ENCODE measurements at places on chromosomes 11 and 22.

- no peak for DNase-seq
Observed at GRCh38 chr11:46367244-46367915, 14.1 kb upstream of the MDK start.

- no peak for DNase-seq
Observed at GRCh38 chr22:28899199-28899853, 16.0 kb downstream of the ZNRF3 start.

GRCh38 chr11:62726915-62727164 is 417 bp downstream of the HNRNPUL2 start:
- DNase-seq = no peak

- DNase-seq = no peak
Observed at GRCh38 chr11:119107538-119108145, 498 bp downstream of the C2CD2L start.

GRCh38 chr22:29352778-29353177 is 35.6 kb downstream of the AP1B1 start:
- DNase-seq = no peak

DNA sequence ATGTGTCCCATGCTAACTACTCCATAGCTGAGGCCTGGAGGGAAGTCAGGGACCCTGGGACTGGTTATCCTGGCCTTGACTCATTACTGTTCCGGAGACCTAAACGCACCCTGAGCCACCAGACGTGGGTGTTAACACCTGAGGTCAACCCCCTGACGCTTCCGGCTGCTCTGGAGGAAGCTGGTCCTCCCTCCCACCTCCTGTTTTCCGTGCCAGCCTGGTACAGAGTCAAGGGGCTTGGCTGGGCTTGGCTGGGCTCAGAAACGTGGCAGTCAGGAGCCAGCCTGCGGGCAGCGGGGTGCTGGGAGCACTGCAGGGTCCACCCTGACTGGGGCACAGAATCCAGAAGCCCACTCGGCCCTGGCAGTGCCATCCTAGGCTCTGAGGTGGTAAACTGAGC is 2.6 kb downstream of the TMPRSS4 start:
- no peak for DNase-seq

DNA sequence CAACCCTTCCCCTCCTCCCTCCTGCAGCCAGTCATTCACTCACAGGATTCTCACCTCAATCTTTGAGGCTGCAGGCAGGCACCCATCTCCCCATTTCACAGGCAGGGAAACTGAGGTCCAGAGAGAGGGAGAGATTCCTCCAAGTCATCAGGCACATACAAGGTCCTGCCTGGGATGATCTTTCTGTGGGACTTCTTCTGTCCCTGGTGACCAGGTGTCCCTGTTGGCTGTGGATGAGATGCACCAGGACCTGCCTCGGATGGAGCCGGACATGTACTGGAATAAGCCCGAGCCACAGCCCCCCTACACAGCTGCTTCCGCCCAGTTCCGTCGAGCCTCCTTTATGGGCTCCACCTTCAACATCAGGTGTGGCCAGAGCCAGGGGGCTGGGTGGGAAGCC is 7.8 kb downstream of the FTH1 start:
- no peak for DNase-seq

DNA sequence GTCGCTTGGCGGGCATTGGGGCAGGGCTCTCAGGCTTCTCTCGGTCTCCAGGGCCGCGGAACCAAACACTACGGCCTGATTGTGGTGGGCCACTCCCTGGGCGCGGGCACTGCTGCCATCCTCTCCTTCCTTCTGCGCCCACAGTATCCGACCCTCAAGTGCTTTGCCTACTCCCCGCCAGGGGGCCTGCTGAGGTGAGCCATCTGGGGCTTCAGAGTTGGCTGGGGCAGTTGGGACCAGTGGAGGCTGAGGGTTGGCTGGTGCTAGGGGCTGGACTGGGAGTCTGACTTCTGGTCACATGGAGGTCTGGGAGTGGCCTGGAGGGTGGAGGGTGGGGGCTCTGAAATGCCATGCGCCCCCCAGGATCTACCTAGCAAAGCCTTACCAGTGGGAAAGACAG is 15.3 kb upstream of the MYRF start:
- DNase-seq = no peak

DNA sequence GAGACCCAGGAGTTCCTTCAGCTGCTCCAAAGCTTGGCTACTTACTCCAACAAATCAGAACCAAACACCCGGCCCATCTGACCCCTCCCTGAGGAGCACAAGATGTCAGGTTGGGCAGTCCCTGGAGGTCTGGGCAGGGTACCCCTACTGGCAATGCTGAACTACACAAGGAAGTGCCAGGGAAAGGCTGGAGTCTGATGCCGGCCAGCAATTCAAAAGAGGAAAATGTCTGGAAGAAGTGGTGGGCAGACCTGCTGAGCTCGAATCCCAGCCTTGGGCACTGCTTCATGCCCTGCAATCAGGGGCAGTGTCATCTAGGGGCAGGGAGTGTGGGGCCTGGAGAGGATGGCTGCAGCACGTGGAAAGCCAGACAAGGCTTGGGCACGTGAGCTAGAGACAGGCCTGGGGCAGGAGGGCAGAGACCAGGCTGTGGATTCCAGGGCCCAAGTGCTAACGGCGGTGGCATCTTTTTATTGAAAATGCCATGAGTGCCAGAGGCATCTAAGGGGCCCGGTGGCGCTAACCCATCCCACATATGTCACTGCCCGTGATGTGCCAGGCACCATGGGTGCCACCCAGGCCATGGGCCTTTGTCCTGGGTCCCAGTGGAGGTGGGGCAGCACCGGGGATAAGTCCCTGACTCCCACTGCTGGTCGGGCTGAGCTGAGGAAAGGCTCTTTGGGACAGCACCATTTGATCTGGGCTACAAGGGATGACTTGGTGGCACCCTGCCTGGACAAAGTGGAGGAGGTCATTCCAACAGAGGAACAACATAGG is 97.9 kb upstream of the PITPNB start:
- no peak for DNase-seq

- DNase-seq = no peak
Observed at GRCh38 chr11:125457814-125458343, 38.2 kb downstream of the FEZ1 start.

DNA sequence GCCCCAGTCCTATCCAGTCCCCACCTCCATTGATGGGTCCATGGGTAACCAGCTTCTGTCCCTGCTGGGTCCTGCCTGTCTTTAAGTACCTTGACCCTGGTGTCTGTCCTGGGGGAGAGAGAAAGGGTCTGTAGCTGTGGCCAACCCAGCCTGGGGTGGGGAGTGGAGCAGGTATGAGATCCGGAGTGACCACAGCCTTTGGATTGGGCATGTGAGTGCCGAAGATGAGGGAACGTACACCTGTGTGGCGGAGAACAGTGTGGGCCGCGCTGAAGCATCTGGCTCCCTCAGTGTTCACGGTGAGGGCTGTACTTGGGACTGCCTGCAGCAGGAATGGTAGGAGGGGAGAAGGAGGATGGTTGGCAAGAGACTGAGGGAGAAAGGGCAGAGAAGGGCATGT is 5.2 kb downstream of the ROBO3 start:
- no peak for DNase-seq

DNA sequence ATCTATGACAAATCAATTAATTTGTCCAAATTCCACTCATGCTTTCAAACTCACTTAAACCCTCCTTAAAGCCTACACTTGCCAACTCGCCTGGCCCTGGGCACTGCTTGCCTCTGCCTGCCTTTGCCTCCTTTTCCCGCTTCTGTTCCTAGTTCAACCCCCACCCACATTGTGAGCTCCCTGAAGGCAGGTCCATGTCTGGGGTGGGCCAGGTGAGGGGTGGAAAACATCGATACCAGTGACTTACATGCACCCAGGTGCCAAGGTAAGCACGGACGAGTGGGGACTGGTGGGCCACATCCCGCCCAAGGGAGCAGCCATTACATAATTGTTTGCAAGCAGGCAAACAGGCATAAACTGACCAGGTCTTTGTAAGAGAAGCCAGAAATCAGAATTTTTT is 146.2 kb downstream of the ST3GAL4 start:
- no peak for DNase-seq

GRCh38 chr11:61090521-61090920 is 11.8 kb upstream of the CD5 start:
- no peak for DNase-seq

DNA sequence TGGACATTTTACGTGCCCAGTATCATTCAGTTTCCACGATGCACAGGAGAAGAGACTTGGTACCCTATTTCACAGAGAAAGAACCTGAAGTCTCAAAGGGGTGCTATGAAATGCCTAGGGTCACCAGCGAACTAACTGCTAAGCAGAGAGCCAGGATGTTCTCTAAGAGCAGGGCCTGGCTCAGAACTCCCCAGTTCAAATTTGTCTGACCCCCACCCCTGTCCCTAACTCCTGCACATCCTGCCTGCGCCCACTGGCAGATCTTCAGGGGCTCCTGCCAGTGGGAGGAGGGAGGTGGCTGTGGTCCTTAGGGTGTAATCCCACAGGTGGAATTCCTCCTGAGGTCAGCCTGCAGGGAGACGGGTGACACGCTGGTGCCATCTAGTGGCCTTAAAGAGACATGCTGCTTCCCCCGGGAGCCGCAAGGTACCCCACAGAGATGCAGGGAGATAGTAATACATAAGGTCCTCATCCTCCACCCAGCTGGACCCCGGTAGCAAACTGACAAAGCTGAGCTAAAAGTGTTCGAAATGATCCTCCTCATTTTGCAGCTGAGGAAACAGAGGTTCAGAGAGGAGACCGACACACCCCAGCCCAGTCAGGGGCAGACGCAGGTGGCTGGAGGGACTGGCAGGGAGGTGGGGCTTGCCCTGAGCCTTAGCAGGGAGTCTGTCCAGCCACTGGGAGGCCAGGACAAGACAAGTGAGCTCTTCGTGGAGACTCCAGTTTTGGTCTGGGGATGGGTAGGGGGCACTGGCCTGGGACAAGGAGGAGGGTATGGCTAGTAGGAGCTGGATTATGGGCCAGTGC is 34.1 kb downstream of the MB start:
- DNase-seq = peak; percentile 23

- DNase-seq = no peak
Observed at GRCh38 chr22:32561163-32561562, 86.6 kb downstream of the FBXO7 start.

DNA sequence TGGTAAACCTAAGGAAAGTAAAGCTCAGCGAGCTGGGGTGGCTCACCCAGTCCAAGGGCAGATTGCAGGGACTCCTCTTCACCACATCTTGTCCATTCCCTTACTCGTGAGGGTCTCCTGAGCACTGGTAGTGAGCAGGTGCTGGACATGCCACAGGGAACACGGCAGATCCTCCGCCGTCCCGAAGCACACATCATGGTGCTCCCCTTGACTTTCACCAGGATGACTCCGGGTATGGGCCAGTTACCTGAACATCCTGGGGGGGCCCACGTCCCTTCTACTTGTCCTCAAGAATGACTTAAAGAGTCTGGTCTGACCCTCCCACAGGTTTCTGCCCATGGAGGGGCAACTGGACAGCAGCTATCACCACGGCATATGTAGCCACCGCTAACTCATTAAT is 8.0 kb upstream of the SF1 start:
- DNase-seq = no peak

DNA sequence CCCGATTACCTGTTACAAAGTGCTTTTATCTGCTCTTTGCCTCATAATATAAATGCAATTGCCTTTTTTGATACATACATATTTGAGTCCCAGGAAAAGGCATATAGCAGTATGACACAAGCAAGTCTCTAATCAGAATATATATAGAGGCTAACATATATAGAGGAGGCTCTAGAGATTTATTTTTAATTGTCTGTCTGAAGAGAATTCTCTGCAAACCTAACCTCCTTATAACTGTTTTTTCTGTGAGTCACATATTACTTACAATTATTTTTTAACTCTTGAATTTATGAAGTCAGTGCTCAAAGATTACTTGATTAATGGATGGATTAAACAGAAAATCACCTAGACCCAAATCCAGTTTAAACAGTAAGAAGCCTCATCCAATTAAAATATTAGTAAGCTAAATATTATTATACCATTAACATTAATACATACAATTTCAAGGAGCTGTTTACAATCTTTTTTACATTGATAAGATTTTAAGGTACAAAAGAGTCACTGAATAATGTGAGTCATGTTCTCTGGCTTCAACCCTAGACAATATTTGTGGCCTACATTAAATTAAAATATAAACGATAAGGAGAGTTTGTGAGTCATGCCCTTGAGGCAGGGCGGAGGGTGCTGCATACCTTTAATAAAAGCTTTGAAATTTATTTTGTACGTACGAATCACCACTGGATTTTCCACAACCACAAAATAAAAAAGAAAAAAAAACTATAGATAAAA is 19.2 kb upstream of the MMP13 start:
- no peak for DNase-seq

- no peak for DNase-seq
Observed at GRCh38 chr11:26860091-26860780, 133.7 kb upstream of the FIBIN start.

DNA sequence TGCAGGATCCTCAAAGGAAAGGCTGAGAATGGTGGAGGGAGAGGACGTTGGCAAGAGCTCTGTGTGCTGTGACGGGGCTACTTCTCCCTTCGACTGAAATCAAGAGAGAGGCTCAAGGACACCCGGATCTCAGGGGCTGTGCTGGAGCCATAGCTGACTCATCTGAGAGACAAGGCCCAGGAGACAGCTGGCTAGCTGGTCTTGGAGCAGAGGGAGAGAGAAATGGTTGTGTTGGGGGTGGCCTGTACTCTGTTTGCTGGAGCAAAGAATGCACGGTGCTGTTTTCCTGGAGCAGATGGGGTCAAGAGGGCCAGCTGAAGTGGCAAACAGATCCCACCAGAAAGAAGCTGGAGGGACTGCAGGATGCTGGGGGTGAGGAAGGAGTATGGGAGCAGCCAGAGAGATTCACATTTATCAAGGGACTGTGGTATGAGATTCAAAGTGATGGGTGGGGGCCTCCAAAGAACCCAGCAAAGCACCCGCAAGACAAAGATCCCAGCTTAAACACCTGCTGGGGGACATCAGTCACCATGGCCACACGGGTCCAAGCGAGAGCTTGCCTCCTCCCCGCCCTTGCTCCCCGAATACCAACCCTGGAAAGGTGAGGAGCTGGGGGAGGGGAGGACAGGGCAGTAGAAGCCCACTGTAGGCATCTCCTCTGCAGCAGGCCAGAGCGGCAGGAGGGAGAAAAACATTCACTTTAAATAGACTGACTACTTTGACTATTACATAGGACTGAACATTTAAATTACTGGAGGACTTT is 40.8 kb downstream of the MAP6 start:
- no peak for DNase-seq

DNA sequence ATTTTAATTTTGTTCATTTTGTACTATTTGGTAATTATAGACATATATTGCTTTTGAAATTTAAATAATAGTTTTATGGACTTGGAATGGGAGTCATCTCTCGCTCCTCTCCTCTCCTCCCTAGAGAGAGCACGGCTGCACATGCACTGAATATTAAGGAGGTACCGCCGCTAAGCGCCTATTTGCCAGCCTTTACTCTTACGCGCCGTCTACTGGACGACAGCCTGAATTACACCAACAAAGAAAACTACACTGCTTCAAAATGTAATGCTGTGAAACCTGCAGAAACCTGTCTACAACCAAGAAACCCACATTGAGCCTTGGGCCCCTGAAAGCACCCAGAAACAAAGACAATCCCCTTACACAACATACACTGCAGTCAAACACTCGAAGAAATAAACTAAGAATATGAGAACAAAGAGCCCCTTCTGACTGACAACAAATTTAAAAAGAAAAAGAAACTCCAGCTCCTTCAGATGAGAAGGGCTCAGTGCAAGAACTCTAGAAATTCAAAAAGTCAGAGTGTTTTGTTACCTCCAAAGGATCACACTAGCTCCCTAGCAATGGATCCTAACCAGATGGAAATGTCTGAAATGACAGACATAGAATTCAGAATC is 737.2 kb downstream of the LRRC4C start:
- DNase-seq = no peak

Data from glomerular endothelial cell (primary cell).